ENCODE measurements at places on chromosomes 16 and 17.

DNA sequence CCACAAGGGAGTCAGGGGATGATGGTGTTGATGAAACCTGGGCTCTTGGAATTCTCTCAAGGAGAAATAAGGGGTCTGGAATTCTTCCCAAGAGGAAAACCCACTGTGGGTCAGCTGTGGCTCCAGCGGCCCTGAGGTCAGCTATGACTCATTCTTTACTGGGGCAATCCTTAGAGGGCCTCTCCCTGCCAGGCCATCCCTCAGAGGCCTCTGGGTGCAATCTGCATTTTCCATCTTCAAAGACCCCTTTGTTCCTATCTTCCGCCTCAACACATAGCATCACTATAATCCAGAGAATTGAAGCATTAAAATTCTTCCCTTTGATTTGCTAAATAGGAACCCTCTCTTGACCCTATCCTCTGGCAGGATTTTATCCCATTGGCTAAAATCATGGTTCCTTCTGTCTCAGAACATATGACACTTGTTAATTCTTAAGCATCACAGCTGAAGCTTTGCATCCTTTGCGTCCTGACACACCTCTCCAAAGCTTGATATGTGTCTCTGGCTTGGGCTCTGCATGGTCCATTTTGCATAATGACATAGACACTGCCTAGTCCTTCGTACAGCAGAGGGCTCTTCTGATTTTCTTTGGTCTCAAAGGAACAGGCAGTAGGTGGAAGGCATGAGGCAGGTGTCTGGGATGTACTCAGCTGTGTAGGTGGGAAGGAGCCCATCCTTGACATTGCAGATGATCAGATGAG lies 4.4 kb upstream of the KRT37 start:
- DNase-seq = no peak

DNA sequence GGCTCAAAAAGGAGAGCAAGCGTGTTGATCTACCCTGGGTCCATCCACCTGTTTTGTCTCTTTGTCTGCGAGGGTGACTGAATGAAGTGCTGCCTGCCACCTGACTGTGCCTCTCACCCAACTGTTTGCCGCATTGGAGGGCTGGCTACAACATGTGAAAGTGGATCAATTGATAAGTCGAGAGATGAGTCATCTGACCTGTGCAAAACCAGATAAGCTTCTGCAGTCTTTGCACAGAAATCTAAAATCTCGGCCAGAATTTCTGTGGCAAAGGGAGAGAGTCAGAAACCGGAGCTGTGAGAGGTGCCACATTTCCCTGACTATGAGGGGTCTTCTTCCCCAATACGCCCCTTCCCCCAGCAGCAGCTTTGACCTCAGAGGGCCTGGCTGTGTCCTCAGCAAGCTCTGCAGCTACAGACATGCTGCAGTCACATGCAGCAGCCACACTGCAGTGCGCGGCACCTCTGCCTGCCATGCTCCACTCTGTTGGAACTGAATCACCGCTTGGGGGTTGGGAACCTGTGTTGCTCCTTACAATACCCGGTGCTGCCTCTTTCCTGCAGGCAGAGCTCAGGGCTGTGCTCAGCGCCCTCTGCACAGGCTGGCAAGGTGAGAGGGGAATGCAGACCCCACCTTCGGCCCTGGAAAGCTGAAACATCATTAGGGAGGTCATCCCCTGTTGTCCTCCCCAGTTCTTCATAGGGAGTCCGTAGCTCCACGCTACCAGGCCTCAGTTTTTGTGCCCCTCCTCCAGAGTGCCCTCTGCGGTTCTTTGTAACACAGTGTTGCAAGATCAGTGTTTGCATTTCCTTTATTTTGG lies 16.2 kb upstream of the HAS3 start:
- DNase-seq = peak; percentile 38

GRCh38 chr17:31266042-31266441 lies 31.0 kb downstream of the OMG start:
- no peak for DNase-seq

- DNase-seq = no peak
Observed at GRCh38 chr16:67336116-67336515, 9.5 kb downstream of the LRRC36 start.

DNA sequence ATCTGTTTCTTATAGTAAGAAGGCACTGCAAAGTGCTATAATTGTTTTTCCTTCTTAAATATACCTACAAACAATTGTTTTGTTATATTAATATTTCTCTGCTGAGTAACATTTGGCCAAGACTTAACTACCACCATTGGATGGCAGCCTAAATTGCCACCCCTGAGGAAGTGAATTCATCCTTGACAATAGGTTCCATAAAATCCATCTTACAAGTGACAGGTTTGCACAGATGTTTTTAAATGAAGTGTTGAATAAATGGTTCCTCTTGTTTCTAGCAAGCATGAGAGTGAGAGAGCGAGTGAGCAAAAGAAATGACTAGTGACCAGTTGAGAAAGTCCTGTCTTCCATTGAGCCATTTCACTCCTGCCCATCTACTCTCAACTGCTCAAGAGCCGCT lies 8.3 kb upstream of the MPHOSPH6 start:
- no peak for DNase-seq

- no peak for DNase-seq
Observed at GRCh38 chr17:1568950-1569810, 6.6 kb upstream of the PITPNA start.

Data from stimulated activated CD8-positive, alpha-beta memory T cell treated with anti-CD3 and anti-CD28 coated beads, Interleukin-15, amount 100 ng/mL, for 48 hours (primary cell).